Mesendoderm (in vitro differentiated cells): ENCODE measurements at places on chromosomes 12 and 14.

- peak; percentile 74 for DNase-seq
- peaks cover 8% of the 10 kb centered on the region for H3K4me1 ChIP-seq
- H3K36me3 ChIP-seq, result no peaks in the 10 kb centered on the region
- H3K4me3 ChIP-seq, result peak overlapping the region; percentile 82
- H3K27me3 ChIP-seq, result no peaks in the 10 kb centered on the region
- peak overlapping the region; percentile 69 for H3K27ac ChIP-seq
These were observed 1.4 kb upstream of the DNAJC14 start for GRCh38 chr12:55830601-55831446.

DNA sequence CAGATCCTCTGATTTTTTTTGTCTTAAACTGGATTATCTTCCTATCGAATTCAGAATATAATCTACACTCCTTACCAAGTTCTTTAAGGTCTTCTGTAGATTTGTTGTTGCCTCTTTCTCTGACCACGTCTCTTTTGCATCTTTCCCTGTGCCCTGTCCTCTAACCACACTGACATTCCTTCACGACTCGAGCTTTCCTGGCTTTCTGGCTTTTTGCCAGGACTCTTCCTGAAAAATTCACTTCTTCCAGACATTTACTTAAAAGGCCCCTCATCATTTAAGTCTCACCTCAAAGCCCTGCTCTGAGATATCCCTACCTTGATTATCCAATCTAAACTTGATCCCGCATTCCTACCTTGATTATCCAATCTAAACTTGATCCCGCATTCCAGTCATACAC, 422.3 kb upstream of the DCN start:
- no peaks in the 10 kb centered on the region for H3K4me1 ChIP-seq
- no peaks in the 10 kb centered on the region for H3K36me3 ChIP-seq
- no peaks in the 10 kb centered on the region for H3K27me3 ChIP-seq
- H3K27ac ChIP-seq, result no peak overlapping the region
- DNase-seq, result peak; percentile 10

- H3K4me3 ChIP-seq, result no peak overlapping the region
- H3K4me1 ChIP-seq, result no peaks in the 10 kb centered on the region
- peak; percentile 35 for DNase-seq
- H3K36me3 ChIP-seq, result no peaks in the 10 kb centered on the region
- H3K27ac ChIP-seq, result no peak overlapping the region
These were observed 17.6 kb downstream of the NINJ2 start for GRCh38 chr12:645563-646071.

GRCh38 chr12:61894168-61894567, 366.0 kb upstream of the USP15 start:
- no peak overlapping the region for H3K4me3 ChIP-seq
- no peaks in the 10 kb centered on the region for H3K4me1 ChIP-seq
- no peak overlapping the region for H3K27ac ChIP-seq
- no peaks in the 10 kb centered on the region for H3K36me3 ChIP-seq

DNA sequence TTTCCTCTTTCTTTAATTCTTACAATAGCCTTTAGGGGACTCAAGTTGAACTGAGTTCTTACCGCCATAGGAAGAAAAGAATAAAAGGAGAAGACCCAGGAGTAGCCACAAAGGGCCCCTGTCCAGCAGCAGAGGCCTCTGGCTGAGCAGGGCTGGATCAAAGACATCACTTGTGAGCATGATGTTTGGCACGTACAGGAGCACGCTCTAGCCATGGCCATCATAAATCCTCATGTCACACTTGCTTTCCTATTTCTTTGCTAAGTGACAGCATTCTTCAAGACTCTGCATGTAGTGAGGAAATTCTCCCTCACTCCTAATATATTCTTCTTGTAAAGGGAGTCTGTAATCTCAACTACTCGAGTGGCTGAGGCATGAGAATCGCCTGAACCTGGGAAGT, 15.7 kb downstream of the CLEC4C start:
- no peaks in the 10 kb centered on the region for H3K27me3 ChIP-seq
- no peak overlapping the region for H3K4me3 ChIP-seq
- no peak overlapping the region for H3K27ac ChIP-seq
